ENCODE measurements at places on chromosomes 3 and 15. TPM values are rescaled to one million over a fixed set of nuclear protein-coding genes. Genes with fewer than 3 reads are reported as not detected.

Gene ABI3BP
- 4.2 TPM for total RNA-seq

Gene NLGN1
- total RNA-seq, result 12.5 TPM

Gene CYP1A2
- not detected for total RNA-seq

Gene GMNC
- total RNA-seq, result 0.18 TPM

Gene GTF2A2
- total RNA-seq, result 23.6 TPM

Gene MAP6D1
- total RNA-seq, result 1.9 TPM

Gene ISLR2
- total RNA-seq, result not detected

Gene PLEKHO2
- 19.0 TPM for total RNA-seq

All from IMR-90 (cell line).